ENCODE measurements at places on chromosomes 6 and 20.

- DNase-seq: no peak
Measured at GRCh38 chr20:20972490-20972889, 133.7 kb downstream of the LINC00237 start.

DNA sequence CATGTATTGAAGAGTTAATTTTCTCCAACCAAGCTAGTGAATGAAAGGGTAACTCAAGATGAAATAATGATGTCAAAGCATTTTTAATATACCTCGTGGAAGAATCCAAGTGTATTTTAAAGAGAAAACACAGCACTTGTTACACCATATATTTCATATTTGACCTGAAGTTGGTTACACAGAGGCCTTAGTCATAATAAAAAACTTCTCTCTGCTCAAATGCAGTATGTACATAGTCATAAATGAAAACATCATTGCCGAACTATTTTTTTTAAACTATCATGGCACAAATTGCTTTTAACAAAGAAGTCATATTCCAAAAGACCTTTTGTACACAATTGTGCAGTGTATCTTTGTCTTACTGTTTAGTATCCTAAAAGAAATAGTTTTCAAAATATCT, 43.0 kb downstream of the BACH2 start:
- no peak for DNase-seq

DNA sequence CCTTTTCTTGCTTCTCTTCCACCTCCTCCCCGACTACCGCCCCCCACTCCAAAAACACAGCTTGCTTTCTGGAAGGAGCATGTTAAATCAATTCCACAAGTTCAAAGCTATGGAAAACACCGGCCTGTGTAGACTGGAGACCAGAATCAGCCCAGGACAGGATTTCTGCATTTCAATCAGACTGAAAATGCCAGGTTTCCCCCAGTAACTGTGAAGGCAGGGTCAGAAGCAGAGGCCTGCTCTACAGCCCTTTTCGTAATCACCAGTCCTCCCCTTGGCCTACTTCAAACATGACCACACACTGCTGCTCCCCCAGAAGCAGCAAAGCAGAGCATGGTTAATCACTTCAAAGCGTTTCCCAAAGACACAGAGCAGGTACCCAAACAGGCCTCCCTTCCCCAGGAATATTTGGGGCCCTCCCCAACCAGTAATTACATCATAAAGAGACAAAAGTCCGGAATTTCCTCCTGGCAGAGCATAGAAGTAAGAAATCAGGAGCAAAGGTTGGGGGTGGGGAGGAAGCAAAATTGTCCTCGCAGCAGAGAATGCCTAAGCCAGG, 38.4 kb downstream of the ZMYND8 start:
- no peak for DNase-seq

GRCh38 chr6:160161647-160161986, 40.0 kb downstream of the SLC22A1 start:
- DNase-seq: no peak

DNA sequence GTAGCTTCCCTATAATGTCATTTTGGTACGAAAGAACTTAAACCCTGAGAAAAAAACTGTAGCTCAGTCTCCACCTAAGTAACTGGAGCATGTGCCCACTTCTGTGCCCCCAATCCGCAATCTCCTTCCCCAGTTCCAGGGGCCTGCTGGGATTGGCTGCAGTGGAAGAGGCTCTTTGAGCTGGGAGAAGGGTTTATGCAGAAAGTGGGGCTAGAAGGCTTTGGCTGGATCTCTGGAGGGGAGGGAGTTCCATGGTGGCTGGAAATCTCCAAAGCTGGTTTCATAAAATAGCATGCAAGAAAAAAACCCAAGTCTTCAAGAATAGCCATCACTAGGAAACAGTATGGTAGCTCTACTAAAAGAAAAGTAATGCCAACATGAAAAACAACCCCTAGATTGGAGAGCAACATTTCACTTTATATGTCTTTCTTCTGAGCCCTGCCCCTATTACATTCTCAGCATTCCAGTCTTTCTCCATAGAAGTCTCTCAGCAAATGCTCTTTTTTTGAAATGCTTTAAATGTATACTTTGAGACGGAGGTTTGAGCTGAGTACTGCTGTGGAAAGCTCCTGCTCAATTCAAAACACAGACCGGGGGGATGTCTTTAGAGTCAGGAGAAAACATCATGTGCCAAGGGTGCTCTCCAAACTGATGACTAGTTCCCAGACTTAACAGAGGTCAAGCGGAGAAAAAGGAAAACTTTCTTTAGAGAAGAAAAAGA, 36.0 kb upstream of the FOXO3 start:
- DNase-seq: no peak

DNA sequence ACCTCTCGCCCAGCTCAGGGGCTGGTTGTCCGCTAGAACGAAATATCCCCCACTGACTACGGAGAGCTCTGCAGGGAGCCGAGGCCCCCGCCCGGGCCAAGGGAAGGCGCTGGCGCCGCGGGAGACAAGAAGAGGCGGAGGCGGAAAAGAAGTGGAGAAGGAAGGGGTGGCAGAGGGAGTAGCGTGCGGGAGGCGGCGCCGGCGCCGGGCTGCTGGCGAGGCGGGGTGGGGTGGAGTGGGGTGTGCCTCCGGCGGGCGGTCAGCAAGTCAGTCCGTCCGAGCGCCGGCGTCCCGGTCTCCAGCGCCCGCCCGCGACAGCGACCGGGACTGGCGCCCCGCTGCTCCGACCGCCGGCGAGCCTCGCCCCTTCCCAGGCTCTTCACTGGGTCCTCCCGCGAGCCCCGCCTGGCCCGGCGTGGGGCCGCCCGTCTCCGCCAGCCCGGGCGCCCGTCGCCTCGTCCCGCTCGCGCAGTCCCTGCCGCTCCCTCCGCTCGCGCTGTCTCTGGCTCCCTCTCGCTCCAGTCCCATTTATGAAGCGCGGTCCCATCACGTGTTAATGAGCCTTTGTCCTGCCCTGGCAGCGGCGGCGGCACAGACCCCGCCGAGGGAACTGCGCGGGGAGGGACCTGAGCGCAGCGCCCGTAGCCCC, at the start of gene CNR1:
CNR1 (minus strand) TSS at position 504 of the 649 bp plus-strand sequence. CDS start 21,073 bp downstream, outside the sequence.
- no peak for DNase-seq

GRCh38 chr20:6595704-6596103, 171.8 kb upstream of the BMP2 start:
- no peak for DNase-seq

DNA sequence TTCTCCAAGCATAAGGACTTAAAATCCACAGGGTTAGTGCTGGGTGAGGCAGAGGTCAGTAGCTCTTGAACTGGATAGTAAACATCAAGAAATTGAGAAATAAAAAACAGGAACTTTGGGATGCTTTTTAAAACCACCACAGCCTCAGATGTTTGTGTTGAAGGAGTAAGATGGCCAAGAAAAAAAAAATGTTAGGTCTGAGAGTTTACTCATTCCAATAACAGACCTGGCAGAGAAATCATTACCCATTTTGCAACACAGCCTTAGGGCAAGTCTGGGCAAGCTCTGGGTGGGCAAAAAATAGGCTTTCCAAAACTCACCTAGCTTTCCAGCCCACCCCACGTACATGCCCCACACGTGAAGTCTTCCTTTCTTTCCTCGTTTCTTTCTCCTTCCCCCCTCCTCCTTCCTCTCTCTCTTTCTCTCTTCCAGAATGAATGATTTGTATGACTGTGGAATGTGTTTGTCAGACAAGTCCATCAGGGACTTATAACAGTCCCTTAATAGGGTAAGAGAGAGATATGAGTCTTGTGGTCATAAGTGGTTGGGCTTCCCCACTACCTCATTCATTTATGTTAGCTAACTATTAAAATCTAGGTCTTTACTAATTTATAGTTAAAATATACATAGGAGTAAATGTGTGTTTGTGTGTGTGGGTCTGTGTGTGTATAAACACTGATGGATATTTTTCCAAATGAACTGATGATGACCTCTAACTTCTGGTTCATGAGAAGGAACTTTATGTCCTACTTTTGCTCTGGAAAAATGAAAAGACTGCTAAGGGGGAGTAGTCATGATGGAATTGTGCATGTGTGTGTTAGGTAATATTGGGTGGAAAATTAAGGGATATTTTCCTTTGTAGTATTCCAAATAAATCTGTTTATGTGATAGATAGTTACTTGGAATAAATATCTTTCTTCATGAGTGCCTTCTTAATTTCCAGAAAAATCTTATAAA, 18.0 kb upstream of the DSE start:
- DNase-seq: no peak

- DNase-seq: no peak
Measured at GRCh38 chr20:62344782-62345181, 22.3 kb downstream of the LAMA5 start.

DNA sequence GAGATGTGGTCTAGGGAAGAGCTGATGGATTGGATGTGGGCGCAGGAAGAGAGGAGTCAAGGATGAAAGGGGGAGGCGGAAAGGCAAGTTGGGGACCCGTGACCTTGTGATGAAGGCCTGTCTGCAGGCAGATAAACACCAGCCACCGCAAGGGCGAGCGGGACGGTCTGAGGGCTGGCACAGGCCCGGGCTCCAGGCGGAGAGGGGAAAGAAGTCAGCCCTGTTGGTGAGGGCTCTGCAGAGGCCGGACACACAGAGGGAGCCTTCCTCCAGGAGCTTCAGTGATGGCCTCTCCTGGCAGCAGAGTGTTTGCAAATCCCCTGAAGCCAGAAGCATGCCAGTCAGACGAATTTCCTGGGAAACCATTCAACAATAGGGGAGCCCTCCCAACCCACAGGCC, 112.2 kb downstream of the ZDHHC14 start:
- DNase-seq: no peak

- DNase-seq: no peak
Measured at GRCh38 chr6:12418946-12419345, 128.8 kb downstream of the EDN1 start.

- DNase-seq: no peak
Measured at GRCh38 chr20:58136149-58136484, 92.3 kb downstream of the ANKRD60 start.

GRCh38 chr20:45892828-45893500, 1.8 kb downstream of the CTSA start:
- DNase-seq: no peak

DNA sequence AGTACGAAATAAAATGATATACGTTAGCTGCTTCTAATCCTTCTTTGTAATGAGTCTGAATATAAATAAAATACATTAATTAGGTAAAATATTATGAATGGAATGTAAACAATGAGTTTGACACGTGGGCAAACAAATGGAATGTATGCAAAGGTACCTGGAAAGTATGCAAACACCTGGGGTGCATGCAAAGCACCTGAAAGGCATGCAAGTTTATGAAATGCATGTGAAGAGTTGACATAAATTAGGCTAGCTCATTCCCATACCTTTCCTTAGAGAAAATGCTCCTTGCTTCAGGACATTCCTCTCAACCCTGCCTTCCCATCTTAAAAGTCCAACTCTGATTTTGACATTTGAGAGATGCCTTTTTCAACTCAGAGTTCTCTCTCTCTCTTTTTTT, 140.9 kb downstream of the EDN1 start:
- no peak for DNase-seq

DNA sequence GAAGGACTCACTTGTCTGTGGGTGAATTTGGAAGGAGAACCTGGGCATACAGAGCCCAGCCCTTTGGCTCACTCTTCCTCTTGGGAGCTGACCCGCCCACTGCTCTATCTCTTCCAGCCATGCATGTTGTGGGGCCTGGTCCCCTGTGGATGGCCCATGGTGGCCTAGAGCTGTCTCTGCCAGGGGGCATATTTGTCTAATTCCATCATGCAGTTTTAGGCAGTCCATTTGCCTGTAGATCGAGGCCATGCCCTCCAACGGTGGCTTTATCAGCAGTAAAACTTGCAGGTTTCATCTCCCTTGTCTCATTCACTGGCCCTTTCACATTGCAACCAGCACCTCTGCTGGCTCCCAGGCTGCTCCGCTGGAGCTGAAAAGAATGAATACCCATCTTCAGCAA, 12.9 kb upstream of the EZR start:
- no peak for DNase-seq

GRCh38 chr6:107611094-107611810, 121.3 kb downstream of the SOBP start:
- no peak for DNase-seq

- DNase-seq: no peak
Measured at GRCh38 chr6:109516929-109517328, 33.9 kb upstream of the ZBTB24 start.

GRCh38 chr20:3485913-3486312, 15.1 kb downstream of the ATRN start:
- DNase-seq: no peak

Measured in vagina (tissue), 2 donors.